BJ (cell line): ENCODE measurements at places on chromosomes 13 and 19. TPM values are rescaled to one million over a fixed set of nuclear protein-coding genes. Genes with fewer than 3 reads are reported as not detected.

The CCDC122 gene
- 0.67 and 1.5 TPM in 2 replicates for polyA plus RNA-seq

The ZNF583 gene
- polyA plus RNA-seq, result 1.5 and 4.4 TPM in 2 replicates

The CD79A gene
- 0.17 and 0.37 TPM in 2 replicates for polyA plus RNA-seq

The ZNF99 gene
- not detected in 2 replicates for polyA plus RNA-seq

GRCh38 chr19:4052114-4052992, 14.3 kb downstream of the ZBTB7A start:
- no peak for DNase-seq

DNA sequence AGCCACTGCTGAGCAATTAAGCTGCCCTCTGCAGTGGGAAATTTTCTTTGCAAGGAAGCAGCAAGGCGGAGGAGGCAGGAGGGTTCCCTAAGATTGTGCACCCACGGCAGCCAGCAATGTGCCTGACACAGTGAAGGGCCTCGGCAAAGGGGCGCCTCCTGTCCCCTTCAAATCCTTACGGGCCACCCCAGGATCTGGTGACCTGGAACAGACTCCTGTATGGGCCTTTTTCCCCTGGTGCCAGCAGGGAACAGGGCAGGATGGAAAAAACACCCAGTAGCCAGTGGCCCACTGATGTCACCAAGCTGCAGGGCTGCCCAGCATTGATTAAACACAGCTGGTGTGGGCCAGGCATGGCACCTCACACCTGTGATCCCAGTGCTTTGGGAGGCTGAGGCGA, 86.7 kb downstream of the GNG7 start:
- DNase-seq, result no peak

GRCh38 chr13:98752467-98753290, at the start of gene SLC15A1:
Gene SLC15A1 (minus strand): TSS chr13:98752672. CDS start chr13:98752598, 74 bp downstream.
- no peak for DNase-seq

GRCh38 chr13:111253365-111253872, 67.0 kb upstream of the TEX29 start:
- no peak for DNase-seq

GRCh38 chr13:39347926-39348901, 254.8 kb downstream of the LHFPL6 start:
- DNase-seq, result no peak

GRCh38 chr13:49679246-49679645, 12.0 kb downstream of the EBPL start:
- DNase-seq, result no peak
